ENCODE measurements at places on chromosomes 1 and 21.

DNA sequence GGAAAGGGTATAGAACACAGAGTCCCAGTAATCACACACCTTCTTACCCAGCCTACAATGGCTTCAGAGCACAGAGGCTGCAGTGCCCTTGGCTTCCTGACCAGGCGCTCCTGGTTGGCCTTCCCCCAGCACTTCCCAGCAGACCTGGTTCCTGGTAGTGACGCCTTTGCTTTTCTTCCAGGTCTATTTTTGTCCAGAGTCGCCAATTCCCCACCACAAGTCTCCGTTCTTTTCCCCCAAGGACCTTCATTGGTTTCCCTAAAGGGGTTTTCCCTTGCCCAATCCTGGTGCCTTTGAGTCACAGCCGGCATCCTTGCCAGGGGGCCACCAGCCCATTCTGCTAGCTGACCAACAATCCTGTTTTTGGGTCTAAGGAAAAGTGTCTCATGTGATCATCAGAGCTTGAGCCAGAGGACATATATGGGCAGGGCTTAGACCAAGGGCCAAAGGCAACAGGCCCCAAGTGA is 84.8 kb downstream of the KCNJ15 start:
- DNase-seq = no peak

DNA sequence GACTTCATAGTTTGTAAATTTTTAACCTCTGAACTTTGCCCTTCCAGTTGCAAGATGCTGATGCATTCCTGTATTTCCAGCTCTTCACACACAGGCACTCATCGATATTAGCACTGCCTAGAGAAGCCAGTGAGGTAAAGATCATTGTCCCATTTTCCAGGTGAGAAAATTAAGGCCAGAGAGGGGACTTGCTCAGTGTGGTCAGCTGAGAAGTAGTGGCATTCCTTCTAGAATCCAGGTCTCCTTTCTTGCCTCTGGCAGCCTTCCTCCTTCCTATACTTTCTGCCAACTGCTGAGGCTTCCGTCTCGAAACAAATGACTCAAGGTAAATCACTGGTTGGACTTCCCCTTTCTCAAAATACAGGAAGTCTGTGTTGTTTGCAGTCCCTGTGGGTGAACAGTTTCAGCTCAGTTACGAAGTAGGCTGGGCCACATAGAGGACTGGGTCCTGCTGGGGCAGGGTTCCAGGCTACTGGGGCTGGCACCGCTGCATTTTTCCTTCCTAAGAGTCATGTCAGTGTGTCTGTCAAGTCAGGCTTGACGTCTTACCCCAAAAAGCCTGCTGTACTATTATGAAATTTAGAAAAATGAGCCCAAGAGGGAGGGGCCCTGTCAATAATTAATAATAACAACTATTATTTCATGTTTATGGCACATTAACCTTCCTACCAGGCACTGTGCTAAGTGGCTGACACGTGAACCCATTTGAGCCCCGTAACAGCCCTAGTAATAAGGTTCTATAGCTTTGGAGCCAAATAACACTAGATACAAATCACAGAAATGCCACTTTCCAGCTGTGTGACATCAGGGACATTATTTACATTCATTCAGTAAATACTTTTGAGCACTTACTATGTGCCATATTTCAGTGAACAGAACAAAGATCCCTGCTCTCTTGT is 16.6 kb upstream of the RNF19B start:
- DNase-seq = peak; percentile 64

- DNase-seq = no peak
These were observed 27.3 kb upstream of the BCAR3 start for GRCh38 chr1:93708734-93709481.

DNA sequence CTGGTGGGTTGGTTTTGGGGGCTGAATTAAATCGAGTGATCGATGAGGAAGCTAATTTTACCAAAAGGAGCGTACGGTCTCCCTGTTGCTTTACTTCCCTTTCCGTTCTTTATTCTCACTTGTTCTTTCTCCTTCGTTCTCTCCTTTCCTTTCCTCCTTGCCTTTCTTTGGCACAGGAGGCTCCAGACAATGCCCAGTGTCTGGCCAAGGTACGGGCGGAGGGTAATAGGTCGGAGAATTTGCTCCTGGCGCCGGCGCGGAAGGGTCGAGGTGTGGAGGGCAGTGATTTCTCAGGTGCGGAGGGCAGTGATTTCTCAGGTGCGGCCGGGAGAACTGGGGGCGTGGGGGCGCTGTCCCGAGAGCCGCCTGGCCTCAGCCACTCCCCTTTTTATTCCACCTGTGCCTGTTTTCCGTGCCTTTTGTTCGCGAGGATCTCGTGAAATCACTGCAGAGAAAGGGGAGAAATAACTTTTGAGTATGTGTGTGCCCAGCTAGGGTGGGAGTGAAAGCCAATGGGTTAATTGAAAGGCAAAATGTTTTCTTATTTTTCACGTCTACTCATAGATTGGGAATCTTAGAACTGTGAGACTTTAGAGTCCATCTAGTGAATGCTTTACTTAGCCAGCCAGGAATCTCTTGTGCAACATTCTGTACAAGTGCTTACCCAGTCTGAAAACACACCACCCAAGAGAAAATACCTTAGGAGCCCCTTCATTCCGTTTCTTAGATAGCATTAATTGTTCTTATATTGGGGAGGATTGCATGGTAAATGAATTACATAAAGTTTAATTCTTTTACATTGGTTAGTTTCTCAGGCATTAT is 1.3 kb downstream of the FNBP1L start:
- DNase-seq = no peak

- DNase-seq = no peak
These were observed 266.1 kb downstream of the DNM3 start for GRCh38 chr1:172107316-172107975.

- DNase-seq = no peak
These were observed 63.3 kb downstream of the TNR start for GRCh38 chr1:175679981-175680652.

- no peak for DNase-seq
These were observed 139.4 kb upstream of the KIAA1614 start for GRCh38 chr1:180773210-180773865.

DNA sequence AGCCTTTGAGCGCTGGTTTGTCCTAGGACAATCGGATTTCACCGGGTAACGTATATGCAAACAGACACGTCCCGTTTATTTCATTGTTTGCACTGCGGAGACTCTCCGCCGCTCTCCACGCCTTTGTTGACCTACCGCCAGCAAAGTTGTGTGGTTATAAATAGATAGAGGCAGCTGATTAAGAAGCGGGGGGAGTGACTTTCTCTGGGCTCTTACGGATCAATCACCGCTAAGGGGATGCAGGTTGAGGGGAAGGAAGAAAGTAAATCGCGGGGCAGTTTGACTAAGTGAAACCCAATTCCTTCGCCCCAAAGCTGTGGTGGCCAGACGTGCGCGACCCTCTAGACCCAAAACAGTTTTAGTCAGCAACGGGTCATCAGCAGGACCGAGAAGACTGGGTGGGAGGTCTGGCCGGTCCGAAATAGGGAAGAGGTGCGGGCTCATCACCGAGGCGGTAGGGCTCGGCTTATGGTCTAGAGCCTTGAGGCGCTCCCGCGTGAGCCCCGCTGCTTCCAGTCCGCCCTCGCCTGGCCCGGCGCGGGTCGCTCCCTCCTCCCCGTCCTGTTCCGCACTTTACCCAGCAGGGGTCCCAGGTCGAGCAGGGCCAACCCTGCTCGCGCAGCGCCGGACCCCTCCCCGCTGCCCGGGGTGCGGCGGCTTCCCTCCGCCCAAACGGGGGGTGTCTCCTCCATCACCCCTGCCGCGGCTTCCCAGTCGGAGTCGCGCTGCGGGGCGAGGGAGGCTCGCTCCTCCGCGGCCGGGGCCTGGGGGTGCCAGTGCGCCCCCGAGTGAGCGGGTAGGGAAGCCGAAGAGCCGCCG is 120.8 kb upstream of the RRP15 start:
- no peak for DNase-seq

GRCh38 chr1:108070662-108071061 is 105.7 kb upstream of the VAV3 start:
- DNase-seq = no peak

DNA sequence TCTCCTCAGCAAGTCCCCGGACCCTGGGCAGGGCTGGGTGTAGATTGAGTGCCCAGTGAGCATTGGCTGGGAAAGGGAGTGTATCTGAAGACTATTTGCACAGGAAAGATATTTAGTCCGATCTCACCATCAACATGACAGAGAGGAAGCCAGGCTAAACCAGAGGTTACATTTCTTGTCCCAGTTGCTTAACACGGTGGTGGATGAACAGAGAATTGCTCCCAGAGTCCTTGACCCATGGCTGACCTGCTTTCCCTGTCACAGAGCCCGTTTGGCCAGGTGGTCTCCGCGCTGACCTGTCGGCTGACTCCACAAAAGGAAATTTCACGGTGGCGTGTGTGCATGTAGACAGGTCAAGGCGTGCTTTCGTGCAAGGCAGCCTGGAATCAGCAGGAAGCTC is 83.5 kb downstream of the BEND5 start:
- no peak for DNase-seq

DNA sequence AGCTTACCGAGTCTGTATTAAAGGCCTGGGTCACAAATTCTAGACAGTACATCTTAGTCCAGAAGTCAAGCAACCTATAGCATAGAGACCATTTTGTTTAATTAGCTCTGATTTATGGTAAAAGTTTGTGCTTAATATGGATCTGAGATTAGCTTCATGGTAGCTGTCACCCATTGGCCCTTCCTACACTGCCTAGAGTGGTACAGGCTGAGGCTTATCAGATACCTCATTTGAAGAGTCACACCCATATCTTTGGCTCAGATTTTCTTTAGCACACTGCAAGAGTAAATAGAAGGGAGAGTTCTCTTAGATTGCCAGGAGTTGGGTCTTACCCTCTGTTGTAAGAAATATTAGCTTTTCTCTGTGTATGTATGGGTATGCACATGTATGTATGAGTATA is 3.6 kb downstream of the AK4 start:
- no peak for DNase-seq

- no peak for DNase-seq
These were observed 3.6 kb downstream of the SCNN1D start for GRCh38 chr1:1283821-1284220.

DNA sequence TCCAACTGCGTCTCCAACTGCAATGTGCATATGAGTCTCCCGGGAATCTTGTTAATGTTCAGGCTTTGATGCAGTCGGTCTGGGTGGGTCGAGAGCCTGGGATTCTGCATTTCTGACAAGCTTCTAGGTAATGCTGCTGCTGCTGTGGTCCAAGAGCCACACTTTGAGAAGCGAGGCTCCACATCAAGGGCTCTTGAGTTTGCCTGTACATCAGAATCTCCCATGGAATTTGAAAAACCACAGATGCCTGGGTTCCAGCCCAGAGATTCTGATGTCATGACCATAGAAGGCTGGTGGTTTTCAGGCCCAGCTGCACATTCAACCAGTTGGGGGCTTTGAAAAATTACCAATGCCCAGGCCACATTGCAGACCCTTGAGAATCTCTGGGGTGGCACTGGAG is 93.9 kb upstream of the TARDBP start:
- DNase-seq = no peak

- no peak for DNase-seq
These were observed 4.1 kb downstream of the GRHL3 start for GRCh38 chr1:24323281-24323680.

GRCh38 chr1:110606657-110607535 is 738 bp upstream of the KCNA2 start:
- no peak for DNase-seq

- no peak for DNase-seq
These were observed 27.1 kb upstream of the EPHB2 start for GRCh38 chr1:22683547-22683946.
